Renal cortical epithelial cell (primary cell): ENCODE measurements at places on chromosomes 7 and 10.
A peak's percentile ranks its signal among the peaks of the same experiment; 100 is the strongest.

GRCh38 chr7:100177045-100178001, at the start of the genes GPC2 and STAG3:
TSS of gene GPC2 (minus strand) at chr7:100177381. CDS start at chr7:100177199, 182 bp downstream.
TSS of gene STAG3 (plus strand) at chr7:100177918. CDS start at chr7:100180557, 2,639 bp downstream.
- DNase-seq = peak; percentile 84

DNA sequence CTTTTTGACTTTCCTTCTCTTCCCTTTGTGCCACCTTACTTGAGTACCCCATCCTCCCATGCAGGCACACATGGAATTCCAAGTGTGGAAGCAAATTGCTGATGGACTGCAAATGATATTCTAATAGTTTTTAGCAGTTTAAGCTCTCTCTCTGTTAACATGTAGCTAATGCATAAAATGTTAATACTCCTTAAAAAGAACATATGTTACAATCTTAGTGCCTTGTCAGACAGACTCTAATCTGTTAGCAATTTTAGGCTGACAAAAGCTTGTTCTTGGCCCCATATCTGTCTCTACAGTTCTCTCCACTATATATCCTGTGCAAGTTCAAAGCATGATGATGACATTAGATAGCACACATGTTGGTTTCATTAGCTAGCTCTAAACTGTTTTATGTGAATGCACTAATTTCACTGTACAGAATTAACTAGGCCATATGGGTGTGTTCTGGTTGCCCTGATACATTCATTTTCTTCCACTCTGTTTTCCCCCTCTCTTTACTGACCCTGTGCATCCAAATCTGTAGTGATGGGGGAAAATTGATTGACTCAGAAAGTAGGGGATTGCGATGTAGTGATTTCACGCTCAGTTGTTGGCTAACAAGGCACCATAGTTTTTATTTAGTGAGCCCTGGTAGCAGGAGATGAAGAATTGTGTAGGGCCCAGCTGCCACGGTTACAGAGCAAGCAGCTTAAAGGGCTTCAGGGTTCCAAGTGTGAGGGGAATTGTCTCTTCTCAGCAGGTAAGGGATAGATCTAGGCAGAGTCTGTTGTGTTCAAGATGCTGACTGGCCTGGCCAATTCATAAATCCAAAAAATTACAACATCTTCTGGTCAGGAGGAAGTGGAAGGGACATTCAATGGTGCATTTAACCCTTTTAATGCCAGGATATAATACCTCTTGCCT, 114.6 kb upstream of the FZD1 start:
- DNase-seq = no peak

DNA sequence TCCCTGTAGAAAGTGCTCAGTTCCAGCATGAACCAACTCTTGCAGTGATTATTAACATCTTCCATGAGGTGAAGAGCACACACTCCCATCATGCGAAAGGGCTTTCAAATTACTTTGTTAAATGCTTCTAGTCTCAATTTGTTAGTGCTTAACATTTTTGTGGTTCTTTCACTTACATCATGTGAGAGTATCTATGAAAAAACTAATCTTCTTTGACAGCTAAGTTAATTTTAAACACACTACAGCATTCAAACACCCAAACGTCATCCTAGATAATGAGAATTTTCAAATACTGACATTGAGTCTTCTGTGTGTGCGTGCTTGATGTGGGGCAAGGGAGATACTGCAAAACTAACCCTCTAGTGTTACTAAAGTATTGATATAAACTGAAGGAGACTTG, 84.8 kb downstream of the ETV1 start:
- DNase-seq = peak; percentile 84

GRCh38 chr10:129046065-129046681, 420.9 kb upstream of the MGMT start:
- DNase-seq = peak; percentile 57

DNA sequence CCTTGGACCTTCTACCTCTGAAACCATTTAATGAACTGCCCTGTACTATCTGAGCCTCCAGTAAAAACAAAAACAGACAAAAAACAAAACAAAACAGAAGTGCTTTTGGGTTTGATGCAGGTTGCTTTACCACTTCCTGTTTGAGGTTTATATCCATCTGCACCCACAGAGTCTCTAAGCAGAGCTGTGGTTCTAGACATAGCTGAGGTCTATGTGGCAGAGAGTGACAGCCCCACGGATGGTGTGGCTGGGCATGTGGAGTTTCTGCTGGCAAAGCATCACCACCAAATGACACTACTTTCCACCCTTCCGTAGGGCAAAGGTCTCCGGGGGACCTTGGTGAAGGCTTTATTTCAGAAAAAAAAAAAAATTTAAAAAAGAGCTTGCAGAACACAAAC, 754.2 kb downstream of the GRID1 start:
- peak; percentile 13 for DNase-seq

DNA sequence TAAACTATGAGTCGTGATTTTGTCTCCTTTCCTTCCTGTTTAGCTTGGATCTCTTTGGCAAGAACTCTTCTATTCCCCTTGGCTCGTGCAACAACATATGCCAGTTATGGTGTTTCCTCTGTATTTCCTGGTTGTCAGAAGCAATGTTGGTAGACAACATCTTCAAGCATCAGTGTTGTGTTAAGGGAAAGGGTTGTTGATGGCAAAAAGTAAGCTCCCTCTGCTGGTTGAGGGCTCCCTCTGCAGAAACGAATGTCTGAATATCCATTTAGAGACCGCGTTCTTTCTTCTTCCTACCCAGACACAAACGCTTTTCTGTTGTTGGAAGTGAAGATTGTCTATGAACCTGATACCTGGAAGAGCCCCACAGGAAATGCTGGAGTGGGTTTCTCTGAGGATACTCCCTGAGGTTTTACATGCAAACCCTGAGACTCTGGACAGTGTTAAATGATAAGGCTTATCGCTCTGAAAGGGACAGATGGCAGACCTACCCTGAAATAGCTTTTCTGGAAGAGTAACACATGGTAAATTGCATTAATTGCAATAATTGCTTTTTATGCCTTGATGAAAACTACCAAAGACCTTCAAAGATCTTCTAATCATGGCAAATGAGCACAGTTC, 23.5 kb upstream of the C1QL3 start:
- DNase-seq = peak; percentile 48

GRCh38 chr7:85217085-85217484, 30.2 kb upstream of the SEMA3D start:
- no peak for DNase-seq

DNA sequence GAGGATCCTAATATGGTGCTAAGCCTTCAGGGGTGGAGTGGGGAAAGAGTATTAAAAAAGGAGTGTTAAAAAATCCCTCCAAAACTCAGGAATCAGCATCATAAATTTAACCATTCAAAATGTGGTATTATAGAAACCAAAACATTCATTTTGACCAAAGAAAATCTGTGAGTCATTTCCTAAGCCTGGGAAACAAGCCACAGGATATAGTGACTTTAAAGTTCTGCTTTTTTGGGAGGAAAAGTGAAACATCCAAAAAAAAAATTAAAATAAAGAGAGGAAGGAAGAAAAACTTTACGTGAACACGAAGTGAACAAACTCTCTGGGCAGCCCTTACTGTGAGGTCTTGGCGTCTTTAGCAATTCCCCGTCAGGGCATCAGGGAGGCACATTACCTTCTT, 74.0 kb upstream of the GSDME start:
- no peak for DNase-seq

DNA sequence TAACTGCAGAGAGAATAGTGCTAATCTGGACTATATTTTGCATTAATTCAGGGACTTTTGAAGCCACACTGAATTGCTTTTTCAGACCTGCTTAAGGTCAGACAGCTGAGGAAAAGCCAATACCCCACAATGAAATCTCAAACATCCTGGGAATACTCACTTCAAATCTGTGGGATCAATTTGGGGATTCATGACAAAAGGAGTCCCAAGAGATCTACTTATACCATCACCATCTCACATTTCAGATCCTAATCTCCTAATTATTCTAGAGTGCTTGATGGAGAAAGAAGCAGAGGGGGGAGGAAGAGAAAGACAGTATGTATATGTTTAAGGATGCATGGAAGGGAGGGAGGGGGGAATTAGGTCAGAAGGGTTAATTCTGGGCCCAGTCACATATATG, 202.2 kb downstream of the CACNA2D1 start:
- no peak for DNase-seq

DNA sequence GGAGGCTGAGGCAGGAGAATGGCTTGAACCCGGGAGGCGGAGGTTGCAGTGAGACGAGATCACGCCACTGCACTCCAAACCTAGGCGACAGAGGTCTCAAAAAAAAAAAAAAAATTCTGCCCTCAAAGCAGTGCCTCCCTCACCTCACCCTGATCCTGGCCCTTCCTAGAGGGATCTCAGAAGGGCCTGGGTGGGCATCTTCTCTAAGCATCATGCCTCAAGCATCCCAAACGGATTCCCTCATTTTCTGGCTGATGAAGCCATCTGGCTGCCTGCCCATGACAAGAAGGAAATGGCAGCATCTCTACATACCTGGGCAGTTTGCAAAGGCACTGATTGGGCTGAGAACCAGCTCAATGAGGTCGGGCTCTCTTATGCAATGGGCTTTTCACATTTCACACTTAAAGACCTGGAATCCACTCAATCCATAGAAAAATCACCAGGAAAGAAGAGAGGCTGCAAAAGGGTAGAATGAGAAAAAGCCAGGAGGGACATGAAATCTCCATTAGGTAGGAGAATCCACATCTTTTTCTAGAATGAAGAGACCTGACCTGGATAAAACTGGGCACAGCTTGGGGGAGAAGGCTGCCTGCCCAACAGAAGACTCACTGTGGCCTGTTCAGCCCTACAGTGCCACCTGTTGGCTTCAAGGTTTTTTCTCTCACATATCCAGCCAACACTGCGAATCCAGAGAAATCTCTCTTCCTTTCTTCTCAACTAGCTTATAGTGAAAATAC, 48.1 kb downstream of the PDLIM1 start:
- peak; percentile 57 for DNase-seq

DNA sequence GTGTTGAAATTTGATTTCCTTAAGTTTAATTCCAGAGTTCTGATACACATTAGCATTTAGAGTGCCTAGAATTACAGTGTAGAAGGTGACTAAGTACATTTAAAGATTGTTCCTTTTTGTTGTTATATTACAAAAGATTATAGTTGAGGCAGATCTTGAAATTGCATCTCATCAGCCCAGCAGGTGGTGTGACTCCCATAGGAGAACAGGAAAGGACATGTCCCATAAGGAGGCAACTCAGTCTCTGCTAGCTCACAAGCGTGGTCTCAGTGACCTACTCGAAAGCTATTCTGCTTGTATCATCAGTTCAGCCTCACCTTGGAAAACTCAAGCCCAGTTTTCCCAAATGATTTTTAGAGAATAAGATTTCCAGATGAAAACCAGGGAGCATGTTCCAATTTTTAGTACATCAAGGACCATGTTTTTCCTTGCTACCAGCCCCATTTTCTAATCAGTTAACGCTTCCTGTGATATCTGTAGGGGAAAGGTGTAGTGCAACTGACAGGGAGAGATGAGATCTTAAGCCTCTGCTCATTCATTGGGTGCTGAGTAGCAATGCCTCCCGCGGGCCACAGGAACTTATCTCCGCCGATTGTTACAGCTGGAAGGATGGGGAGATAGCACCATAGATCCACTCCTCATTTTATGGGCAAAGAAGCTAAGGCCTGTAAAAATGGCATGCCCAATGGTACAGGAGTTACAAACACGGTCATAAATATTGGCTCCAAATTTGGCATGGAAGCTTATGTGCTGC, 1.1 kb upstream of the GNAI1 start:
- DNase-seq = peak; percentile 36

DNA sequence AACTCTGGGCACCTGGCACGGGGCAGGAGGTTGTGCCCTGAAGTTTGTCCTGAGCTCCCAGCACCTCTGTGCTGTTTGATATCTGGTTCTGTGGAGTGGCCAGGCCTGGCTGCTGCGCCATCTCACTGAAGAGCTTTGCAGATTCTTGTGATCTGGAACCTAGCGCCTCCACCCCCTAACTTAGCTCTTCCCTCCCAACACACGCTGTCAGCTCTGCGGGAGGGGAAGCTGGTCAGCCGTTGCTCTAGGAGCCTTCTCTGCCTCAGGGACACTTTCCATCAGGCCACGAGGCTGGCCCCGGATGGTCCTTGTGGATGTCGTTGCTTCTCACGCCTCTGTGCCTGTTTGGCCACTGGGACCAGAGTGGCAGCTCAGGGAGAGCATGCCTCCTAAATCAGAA, 213.2 kb downstream of the CCDC3 start:
- no peak for DNase-seq

GRCh38 chr7:47500103-47500563, 81.8 kb downstream of the TNS3 start:
- DNase-seq = peak; percentile 84

GRCh38 chr7:24442170-24442777, 131.0 kb upstream of the PALS2 start:
- DNase-seq = no peak

DNA sequence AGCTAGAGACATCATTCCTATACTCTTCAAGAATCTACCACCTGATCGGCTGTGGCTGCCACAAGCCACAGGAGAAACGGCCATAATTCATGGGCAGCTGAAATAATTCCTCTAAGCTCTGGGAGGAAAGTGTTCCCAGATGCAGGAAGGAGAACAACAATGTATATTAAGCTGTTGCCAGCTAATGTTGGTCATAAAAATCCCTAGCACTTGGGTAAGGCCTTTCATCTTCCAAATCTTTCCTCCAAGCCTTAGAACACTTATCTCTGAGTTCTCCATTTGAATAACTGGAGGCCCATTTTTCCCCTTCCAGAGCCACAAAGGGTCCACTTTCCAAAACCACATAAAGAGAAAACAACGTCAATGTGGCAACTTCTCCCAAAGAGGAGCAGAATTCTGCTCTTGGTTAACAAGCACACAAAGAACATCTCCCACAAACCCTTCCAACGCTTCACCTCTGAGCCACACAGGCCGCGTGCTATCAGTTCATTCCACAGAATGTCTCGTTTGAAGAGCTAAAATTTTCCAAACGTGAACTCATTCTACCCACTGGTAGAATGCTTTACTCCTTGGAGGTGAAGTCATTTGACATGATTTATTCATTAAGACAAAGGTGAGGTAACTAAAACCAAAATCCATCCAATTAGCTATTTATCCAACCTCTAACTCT, 11.2 kb downstream of the KCNMA1 start:
- no peak for DNase-seq

DNA sequence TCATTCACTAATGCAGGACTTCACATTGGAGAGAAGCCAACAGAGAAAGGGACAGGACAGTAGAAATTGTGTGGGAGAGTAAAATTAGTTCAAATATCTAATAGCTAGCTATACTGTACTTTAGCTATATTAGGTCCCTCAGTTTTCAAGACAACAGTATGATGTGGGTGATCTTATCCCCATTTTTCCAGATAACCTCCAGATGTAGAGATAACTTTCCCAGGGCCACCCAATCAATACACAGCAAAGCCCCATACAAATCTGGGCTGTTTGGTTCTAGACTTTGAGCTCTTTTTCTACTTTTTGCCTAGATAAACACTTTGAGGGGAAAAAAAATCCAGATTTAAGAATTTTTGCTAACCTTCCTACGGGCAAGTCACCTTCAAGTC, 482 bp upstream of the CLDN12 start:
- DNase-seq = no peak

- DNase-seq = no peak
Observed at GRCh38 chr10:93059975-93060886, at the start of gene CYP26C1. TSS of gene CYP26C1 (plus strand) at chr10:93060798. CDS start at chr10:93061264, 466 bp downstream.

- DNase-seq = peak; percentile 94
Observed at GRCh38 chr7:47482013-47482875, 99.7 kb downstream of the TNS3 start.

GRCh38 chr10:34528320-34528719, 286.8 kb downstream of the PARD3 start:
- peak; percentile 99 for DNase-seq

GRCh38 chr10:133336118-133336576, 549 bp downstream of the CALY start:
- DNase-seq = no peak

GRCh38 chr7:82414389-82414788, 29.2 kb downstream of the CACNA2D1 start:
- no peak for DNase-seq
